ENCODE measurements at places on chromosomes 7 and 10.
A peak's percentile ranks its signal among the peaks of the same experiment; 100 is the strongest.

DNA sequence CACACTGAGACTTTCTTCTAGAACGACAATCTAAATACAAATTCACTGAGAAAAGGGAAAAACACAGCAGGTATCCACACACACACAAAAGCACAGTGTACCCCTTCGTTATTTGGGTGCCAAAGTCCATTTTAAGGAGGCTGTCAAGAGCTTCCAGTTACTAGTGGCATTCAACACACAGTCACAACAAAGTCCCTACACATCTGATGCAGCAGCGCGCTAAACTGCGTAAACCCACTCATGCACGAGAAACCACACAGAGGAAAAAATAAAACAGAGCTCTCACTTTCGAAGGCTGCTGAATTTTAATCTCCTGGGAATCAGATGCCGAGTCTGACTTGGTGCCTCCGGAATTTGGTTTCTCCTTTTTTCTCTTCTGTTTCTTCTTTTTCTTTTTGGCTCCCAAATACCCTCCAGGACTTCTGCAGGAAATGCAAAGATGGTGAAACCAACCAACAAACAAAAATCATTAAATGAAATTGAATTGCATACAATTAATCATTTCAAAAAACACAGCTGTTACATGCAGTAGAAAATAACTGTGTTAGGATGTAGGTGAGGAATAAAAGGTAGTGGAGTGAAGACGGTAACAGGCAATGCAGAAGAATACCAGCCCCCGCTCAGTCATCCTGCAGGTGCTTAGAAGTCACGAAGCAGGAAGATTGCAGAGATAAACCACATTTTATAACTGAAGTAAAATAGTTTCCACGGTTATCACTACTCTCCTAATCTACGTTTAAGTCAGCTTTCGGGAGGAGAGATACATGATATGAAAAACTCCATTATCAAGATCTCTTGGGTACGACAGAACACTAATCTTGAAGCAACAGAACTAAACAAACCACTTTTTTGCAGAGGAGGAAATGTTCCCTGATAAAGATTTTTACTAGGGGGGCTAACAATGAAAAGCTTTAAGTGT lies 27.1 kb downstream of the NMT2 start:
- DNase-seq, result peak; percentile 8

DNA sequence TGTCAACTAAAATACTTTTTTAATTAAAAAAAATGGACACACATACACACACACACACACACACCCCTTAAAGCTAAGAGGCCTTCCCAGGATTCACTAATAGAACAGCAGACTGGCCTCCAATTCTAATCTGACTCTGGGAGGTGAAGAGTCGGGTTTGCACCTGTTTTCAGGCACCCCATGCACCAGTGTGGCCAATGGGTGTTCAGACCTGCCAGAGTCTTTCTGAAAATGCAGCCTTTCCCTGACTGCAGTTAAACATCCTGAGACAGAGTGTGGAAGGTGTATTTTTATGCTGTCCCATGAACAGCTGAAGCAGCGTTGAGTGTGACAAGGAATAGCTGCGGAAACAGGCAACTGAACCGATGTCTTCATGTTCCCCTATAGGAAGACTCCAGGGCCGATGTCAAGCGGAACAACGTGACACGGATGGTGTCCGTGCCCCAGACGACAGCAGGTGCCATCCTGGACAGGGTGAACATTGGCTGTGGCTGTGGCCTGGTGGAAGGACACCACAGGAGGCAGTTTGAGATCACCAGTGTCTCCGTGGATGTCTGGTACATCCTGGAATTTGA lies 74.6 kb upstream of the LYZL2 start:
- no peak for DNase-seq

- DNase-seq, result no peak
Measured at GRCh38 chr7:125358551-125359167, 429.0 kb upstream of the POT1 start.

DNA sequence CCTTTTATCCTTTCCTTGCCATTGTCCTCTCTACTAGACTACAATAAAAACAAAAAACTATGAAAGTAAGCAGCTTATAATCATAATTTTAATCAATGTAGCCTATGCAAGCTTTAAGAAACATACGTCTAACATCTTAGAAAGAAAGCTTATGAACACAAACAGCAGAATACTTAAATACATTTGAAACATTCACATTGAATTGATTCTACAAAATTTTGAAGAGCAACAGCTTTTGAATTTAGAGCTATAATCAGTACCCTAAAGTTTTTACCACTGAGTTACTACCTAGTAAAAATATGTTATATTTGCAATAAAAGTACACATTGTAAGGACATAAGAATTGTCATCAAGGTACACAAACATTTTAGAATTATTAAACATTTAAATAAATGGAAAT lies 7.2 kb downstream of the MEOX2 start:
- DNase-seq, result no peak

DNA sequence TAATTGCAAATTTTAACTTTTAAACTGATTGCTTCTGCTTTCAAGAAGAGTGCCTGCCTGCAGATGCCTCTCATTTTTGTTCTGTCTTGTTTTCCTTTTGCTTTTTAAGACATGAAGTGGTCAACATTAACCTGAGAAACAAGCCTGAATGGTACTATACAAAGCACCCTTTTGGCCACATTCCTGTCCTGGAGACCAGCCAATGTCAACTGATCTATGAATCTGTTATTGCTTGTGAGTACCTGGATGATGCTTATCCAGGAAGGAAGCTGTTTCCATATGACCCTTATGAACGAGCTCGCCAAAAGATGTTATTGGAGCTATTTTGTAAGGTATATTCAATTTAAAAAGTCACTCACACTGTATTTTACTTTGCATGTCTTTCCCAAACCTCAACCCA lies 8.8 kb downstream of the GSTO2 start:
- DNase-seq, result no peak

Measured in fibroblast of mammary gland (primary cell).